Cerebellar cortex (tissue), 1 donor: ENCODE measurements at places on chromosomes 7 and 10.

GRCh38 chr7:106862317-106863089 is 2.6 kb upstream of the PIK3CG start:
- no peak for DNase-seq

DNA sequence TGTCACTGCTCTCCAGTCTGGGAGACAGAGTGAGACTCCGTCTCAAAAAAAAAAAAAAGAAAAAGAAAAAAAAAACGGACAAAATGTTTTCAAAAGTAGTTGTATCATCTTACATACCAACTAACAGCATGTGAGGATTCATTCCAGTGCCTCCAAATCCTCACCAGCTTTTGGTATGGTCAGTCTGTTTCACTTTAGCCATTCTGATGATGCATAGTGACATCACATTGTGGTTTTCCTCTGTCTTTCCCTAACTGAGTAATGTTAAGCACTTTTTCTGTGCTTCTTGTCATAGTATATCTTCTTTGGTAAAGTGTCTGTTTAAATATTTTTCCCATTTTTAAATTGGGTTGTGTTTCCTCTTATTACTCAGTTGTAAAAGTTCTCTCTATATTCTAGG is 251.4 kb upstream of the CTBP2 start:
- no peak for DNase-seq

GRCh38 chr7:106346167-106346677 is 61.4 kb upstream of the NAMPT start:
- DNase-seq: no peak

DNA sequence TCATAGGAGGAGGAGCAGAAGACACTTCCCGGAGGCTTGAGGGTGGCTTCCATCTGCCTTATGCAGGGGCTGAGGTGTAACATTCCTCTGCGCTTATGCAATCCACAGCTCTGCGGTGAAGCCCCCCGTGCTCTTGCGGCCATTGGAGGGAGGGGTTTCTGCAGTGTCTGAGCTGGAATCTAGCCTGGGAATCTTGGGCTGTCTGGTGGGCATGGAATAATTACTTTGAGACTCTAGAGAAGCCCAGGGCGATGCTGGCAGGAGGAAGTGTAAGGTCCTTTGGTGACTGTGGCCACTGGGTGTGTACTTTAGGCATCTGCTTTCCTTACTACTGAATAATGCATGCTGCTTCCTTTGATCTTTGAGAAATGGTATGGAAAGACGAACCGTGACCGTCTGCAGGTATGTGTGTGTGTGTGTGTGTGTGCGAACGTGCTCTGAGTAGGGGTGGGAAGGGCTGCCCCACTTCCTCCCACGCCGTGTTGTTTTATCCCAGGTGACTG is 181.0 kb downstream of the PRPF18 start:
- DNase-seq: no peak

GRCh38 chr10:102876747-102877153 is 7.5 kb downstream of the AS3MT start:
- no peak for DNase-seq

DNA sequence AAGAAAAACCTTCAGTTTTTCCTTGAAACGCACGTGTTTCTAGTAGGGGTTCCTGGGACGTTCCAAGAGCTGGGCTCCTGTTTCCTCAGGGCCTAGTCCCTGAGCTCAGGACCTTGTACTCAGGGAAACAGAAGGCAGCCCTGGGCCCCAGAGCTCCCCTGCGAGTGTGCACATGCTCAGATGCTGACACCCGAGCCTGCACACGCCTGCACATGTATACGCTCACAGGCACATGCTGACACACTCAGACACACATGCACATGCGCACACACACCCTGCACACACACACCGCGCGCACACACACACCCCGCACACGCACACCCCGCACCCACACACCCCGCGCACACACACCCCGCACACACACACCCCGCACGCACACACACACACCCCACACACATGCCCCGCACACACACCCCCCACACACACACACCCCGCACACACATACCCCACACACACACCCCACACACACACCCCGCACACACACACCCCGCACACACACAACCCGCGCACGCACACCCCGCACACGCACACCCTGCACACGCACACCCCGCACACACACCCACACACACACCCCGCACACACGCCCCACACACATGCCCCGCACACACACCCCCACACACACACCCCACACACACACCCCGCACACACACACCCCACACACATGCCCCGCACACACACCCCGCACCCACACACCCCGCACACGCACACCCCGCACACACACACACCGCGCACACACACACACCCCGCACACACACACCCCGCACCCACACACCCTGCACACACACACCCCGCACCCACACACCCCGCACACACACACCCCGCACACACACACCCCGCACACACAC is 52.2 kb downstream of the CALML3 start:
- no peak for DNase-seq

DNA sequence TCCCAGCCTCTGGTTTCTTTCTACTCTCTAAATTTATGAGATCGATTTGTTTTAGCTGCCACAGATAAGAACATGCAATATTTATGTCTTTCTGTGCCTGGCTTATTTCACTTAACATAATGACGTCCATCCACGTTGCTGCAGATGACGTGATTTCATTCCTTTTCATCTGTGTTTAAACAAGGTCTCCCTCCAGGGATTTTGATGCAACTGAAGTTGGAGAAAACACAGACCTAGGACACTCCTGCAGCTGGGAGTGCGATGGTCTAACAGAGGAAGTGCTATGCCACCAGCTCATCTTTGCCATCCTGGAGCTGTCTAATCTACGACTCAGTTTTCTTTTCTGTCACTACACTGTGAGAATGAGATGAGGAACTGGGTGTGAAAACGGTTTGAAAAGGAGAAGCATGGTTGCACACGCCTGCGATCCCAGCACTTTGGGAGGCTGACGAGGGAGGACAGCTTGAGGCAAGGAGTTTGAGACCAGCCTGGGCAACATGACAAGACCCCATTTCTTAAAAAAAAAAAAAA is 1.5 kb upstream of the KCTD7 start:
- peak; percentile 5 for DNase-seq

DNA sequence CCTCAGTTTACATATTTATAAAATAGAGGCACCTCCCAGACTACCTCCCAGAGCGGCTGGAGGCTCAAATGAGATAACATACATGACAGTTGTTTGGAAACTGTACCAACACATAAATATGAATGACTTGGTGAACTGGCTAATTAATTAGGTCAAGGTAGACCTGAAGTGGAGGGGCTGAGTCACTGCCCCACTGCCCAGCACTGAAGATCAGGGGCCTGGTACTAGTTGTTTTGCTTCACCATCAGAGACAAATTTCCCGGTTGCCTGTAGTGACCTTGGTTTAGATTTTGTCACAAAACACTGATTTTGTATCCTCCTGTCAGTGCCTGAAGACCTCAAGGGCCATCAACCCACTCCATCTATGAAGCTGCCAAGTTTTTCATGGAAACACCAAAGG is 41.8 kb downstream of the JAZF1 start:
- DNase-seq: no peak

DNA sequence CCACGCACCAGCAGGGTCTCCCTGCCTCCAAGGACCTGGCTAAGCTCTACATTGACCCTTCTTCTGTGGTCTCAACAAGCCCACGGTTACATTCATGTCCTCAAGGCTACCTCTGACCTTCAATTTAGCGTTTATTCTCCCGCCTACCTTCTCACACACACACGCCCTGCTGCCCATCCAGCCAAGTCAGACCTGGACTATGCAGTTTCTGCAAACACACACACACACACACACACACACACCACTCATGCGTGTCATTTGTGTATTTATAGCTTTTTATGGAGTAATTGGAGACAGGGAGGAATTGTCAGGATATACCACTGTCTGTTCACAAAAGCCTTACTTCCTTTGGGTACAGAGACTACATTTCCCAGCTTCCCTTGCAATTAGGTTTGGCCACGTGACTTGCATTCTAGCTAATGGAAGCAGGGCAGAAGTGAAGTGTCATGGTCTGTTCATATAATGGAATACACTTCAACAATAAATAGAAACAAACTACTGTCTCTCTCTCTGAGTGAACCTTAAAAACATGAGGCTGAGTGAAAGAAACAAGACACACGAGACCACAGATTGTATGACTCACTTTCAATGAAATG is 53.8 kb upstream of the CPXM2 start:
- no peak for DNase-seq

DNA sequence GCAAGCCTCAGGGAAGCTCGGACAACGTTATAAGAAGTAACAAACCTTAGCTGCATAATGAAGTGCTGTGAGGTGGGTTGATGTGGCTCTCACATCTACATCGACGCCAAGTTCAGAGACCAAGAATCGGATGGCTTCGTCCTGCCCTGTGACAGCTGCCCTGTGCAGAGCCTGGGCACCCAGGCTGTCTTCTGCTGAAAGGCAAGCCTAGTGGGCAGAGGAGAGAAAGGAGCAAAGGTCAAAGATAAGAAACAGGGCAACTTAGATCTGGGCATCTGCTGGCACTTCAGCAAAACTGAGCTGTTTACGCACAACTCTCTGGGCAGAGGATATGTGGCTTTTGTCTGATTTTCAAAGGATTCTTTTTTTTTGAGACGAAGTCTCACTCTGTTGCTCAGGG is 6.7 kb downstream of the ANKRD16 start:
- no peak for DNase-seq

DNA sequence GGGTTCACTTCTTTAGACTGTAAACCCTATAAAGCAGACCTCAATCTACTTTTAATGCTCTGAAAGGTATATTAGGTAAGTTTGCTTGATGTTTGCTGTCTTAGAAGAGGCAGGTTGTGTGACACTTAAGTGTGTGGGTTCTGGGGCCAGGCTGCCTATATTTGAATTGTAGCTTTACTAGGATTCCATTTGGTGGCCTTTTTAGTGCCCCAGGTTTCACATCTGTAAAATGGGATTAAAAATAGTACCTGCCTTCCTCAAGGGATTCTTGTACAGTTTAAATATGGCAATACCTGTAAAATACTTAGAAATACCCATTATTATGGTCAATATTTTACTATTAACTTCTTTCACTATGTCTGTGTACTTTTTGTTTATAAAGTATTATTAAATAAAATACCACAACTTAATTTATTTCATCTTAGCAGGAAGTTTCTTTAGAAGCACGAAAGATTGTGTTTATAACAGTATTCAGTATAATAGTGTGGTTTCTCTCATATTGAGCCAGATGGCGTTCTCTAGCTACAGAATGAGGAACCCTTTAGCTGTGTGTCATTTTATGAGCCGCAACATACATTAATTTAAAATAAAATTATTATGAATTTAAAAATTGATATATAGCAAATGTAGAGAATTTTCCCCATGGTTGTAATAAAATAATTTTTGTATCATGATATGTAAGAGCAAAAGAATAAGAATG is 94.2 kb downstream of the CDK14 start:
- DNase-seq: no peak

GRCh38 chr10:6182454-6183098 is 20.2 kb upstream of the PFKFB3 start:
- DNase-seq: no peak

DNA sequence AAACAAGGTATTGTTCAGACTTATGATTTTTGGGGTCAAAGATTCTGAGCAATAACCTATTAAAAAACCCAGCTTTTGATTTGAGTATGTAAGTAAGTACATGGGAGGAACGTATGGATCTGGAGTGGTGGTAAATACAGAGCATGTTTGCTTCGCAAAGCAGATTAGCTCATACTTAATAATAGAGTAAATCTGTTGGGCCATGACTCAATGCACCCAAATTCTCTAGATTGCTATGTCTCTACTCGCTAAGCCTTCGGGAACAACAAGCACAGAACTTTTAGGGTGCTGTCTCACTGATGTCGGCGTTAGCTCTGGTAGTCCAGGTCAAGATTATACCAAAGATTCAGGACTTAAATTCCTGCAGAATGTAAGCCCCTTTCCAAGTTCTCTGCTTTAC is 807 bp upstream of the MINPP1 start:
- no peak for DNase-seq

DNA sequence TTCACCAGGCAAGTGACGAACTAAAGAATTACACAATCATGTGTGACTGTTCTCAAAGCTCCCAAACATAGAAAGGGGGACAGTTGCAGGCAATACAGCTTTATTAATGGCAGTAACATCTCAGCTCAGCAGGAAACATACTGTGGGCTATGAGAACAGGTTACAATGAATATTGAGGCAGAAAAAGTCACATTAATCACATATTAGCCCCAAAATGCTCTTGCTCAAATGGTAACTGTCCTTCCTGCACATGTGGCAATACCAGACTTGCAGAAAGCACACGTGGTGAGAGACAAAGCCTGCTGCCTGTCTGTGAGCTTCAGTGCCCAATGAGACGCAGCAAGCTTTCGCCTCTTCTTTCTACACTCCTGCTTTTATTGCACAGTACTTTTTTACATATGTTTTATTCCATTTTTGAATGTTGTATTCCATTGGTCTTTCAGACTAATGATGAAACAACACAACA is 104.9 kb upstream of the ACBD5 start:
- DNase-seq: no peak

- no peak for DNase-seq
Measured at GRCh38 chr10:76205361-76205760, 773.9 kb downstream of the LRMDA start.

- DNase-seq: no peak
Measured at GRCh38 chr10:6473430-6473829, 106.6 kb downstream of the PRKCQ start.

- no peak for DNase-seq
Measured at GRCh38 chr7:90692396-90692795, 96.3 kb downstream of the CDK14 start.

DNA sequence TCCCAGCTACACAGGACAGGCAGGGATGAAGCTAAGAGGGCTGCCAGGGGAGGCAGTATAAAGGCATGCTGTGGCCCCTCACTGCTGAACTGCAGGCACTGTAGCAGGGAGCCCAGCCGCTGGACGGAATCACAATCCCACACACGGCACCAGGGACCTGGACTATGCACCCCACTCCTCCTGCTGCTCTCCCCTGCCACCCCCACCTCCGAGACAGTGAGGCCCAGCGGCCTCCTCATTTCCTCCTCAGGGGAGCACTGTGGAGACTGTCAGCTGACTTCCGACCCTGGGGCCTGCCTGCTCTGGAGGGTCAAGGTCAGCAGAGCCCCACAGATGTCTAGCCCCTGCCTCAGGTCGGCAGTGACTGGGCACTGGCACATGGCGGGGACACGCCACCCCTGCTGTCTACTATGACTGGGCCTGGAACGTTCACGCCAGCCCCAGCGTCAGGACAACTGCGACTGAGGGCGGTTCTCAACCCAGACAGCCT is 92.7 kb downstream of the FAM53B start:
- no peak for DNase-seq

GRCh38 chr7:88664630-88665233 is 94.8 kb upstream of the ZNF804B start:
- DNase-seq: no peak

GRCh38 chr10:129771991-129772431 is 192.1 kb downstream of the EBF3 start:
- no peak for DNase-seq
